ENCODE measurements at places on chromosomes 7 and 10.
A peak's percentile ranks its signal among the peaks of the same experiment; 100 is the strongest.

DNA sequence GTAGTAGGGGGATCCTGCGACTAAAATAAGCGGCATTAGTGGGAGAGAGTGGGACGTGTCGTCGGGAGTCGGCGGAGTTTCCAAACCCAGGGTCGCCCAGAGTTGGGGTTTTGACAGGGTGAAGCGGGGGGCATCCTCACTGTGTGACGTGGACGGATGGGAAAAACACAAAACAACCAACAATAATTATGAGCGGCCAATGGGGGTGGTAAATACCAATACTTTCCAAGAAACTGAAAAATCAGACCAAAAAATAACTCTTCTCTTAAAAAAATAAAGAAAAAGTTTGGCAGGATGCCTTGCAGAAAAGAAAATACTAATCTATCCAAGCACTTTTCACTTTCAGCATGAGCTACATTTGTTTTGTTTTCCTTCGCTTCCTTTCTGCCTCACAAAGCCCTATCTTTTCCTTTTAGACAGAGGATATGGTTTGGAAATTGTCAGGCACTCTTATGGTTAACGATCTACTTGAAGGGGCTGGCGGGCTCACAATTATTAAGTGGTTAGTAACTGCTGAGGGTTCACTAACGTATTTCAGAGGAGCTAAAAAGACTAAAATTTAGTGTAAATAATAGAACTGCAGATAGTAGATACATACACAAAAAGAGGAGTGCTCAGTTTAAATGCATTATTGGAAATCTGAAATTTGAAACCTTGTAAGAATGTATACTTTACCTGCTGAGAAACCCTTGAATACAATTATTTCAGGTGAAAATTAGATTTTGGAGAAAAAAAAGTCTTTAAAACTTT, 802 bp upstream of the CDK6 start:
- no peak for DNase-seq

GRCh38 chr10:110664483-110665420, 20.6 kb downstream of the RBM20 start:
- no peak for DNase-seq

DNA sequence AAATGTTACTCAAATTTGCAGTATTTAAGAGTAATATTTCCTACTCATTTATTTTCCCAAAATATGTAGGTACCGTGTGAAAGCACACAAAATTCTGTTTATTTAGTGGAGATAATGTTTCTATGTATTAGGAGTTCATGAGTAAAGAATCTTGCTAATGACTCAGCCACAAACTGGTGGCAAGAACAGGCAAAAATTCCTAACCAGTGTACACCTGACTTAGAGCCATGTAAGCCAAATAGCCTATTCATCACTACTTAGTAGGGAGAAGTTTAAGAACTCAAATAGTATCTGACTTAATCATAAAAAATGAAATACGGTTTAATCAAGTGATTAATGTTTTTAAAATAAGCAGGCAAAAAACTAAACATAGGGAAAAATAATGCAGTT, 169.0 kb downstream of the SRPK2 start:
- DNase-seq = no peak

DNA sequence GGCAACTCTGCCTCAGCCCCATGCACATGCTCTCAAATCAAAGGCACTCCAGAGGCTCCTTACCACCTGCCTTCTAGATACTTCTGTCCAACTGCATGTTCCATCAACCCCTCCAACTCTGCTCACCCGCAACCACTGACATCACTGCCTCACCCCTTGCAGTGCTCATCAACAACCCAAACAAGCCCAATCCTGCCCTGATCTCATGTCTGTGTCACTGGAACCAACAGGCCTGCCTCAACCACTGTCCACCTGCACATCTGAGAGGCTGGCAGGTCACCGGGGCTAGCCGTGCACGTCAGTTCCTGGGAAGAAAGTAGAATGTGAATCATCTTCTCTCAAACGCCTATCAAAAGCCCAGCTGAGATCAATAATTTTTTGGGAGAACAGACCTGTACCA, 33.3 kb downstream of the CTBP2 start:
- DNase-seq = no peak

GRCh38 chr7:128458956-128459355, 3.3 kb downstream of the HILPDA start:
- DNase-seq = peak; percentile 74

- no peak for DNase-seq
Measured at GRCh38 chr10:5105626-5106025, 11.4 kb downstream of the AKR1C3 start.

- no peak for DNase-seq
Measured at GRCh38 chr10:94631077-94631875, 52.3 kb upstream of the CYP2C18 start.

- no peak for DNase-seq
Measured at GRCh38 chr10:2202401-2202800, 465.1 kb upstream of the ADARB2 start.

DNA sequence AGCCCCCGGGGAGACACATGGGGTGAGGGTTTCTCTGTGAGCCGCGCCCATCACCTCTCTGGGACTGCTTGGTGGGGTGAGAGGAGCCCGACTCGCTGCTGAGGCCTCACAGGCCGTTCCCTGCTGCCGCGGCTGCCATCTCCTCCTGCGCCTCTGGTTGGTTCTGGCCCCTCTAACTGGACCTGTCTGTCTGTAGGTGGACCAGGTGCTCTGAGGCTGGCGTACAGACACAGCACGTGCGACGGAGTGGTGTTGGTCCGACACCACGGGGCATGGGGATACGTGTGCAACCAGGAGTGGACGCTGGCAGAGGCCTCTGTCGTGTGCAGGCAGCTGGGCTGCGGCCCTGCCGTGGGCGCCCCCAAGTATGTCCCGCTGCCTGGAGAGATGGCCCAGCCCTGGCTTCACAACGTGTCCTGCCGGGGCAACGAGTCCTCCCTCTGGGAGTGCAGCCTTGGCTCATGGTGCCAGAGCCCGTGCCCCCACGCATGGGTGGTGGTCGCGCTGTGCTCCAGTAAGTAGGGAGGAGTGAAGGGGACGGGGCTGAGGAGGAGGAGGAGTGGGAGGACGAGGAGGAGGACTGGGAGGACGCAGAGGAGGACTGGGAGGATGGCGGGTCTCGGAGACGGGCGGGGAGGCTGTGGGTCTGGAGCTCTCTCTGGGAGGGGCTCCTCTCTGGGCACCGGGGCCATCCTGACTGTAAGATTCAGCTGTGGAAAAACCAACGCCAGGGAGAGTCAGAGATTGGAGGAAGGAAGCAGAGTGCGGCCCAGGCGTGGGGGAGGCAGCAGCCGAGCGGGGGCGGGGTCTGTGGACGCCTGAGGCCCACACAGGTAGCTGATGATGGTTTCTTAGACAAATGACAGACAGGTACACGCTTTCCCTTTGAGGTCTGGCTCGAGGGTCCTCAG, 2.6 kb downstream of the SCART1 start:
- no peak for DNase-seq

- no peak for DNase-seq
Measured at GRCh38 chr7:36076074-36076473, 77.0 kb upstream of the EEPD1 start.

DNA sequence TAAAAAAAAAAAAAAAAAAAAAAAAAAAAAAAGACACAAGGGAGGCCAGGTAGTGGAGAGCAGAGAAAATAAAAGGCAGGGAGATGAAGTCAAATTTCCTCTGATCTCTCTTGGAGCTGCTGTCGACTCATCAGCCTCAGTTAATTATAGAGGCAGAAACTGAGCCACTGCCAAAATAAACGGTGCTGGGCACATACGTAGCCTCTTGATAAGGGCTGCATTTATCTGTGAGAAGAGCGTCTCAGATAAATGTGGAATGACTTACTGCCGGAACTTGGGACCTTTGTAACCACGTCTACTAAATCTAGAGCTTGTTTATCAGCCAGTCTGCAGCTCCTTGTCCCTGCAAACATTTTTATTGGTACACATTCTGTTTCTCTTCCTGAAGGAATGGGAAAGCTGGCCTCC, 162.3 kb downstream of the BAMBI start:
- DNase-seq = no peak

DNA sequence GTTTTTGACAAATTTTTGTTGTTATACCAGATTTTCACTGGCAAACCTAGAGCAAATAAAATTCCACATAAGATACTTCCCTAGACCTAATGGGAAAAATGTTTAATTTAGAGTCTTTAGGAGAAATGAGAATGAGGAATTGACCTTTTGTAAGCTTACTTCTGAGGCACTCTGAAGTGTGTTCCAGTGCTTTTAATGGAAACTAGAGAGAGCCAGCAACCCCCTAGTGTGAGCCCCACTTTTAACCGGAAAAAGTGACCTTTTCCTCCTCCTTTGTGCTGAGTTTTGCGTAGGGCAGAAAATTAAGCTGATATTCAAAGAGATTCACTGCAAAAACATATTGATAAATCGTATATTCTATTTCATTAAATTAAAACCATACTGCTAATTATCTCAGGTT, 5.2 kb downstream of the IKZF1 start:
- no peak for DNase-seq

GRCh38 chr10:100987685-100988049, 324 bp downstream of the TWNK start:
- no peak for DNase-seq

- DNase-seq = no peak
Measured at GRCh38 chr10:29784175-29784773, 149.5 kb upstream of the SVIL start.

GRCh38 chr7:120806669-120807068, 51.3 kb downstream of the TSPAN12 start:
- no peak for DNase-seq

DNA sequence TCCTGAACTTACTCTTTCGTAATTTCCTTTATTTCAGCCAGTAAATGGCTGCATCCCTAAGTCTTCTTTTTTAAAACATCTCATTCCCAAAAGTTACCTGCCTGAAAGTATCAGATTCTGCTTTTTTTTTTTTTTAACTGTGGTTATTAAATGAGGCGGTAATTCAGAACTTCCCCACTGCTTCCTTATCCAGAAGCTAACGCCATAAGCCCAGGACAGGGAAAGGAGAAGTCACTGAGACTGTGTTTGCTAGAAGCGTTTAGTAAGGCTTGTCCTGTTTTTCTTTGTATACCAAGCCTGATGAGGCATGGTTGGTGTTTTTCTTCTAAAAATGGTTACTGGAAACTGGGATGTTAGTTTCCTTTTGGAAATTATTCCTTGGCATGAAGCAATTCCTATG, 197.8 kb downstream of the CELF2 start:
- DNase-seq = no peak

GRCh38 chr7:148621563-148621962, 31.0 kb downstream of the C7orf33 start:
- no peak for DNase-seq

GRCh38 chr10:120541984-120542383, 85.0 kb downstream of the PLPP4 start:
- DNase-seq = no peak

GRCh38 chr10:69146759-69147158, 22.8 kb downstream of the VPS26A start:
- DNase-seq = no peak

DNA sequence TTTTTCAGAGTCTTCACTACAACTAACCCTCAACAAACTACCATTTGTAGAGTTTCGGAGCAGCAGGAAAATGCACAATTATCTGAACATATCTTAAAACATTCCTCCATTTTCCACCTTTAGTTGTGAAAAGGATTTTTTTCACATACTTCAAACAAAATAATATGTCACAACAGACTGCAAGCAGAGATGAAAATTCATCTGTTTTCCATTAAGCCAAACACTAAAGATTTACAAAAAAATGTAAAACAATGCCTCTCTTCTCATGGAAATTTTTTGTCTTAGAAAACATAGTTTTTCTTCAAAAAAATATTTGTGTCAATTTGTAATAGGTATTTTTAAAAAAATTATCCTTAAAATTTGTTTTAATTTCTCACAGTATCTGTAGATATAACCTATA, 98.9 kb downstream of the ARHGAP12 start:
- no peak for DNase-seq

DNA sequence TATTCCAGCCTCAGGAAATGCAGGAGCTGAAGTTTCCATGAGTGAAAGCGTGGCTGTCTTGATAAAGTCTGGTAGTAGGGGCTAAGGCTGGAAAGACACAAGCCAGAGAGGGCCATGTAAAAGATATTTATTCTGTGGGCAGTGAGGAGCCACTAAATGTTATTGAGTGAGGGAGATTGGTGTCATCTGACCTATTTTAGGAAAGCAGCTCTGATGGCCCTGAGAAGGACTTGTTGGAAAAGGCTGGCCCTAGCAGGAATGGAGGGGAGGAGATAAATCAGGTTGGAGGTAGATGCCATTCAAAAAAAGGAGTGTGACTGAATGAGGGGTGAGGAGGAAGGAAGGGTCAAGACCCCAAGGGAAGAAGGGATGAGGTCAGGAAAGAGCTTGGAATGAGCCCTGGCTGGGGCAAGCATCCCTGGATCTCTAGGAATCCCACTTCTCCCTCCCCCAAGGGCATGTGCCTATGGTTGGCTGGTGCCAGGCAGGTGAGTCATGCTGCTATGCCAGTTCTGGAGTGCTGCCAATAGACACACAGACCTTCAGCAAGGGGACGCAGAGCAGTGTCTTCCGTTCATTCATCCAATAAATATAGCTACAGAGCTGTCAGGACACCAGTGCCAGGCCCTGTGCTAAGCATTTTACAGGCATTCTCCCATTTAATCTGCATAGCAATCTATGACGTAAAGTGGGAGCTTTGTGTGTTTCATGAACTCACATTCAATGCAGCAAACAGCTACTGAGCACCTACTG, 2.0 kb downstream of the ANKRD2 start:
- DNase-seq = no peak

GRCh38 chr10:91677911-91678310, 45.0 kb upstream of the PPP1R3C start:
- no peak for DNase-seq

- DNase-seq = no peak
Measured at GRCh38 chr10:113386005-113386404, 166.8 kb upstream of the HABP2 start.

DNA sequence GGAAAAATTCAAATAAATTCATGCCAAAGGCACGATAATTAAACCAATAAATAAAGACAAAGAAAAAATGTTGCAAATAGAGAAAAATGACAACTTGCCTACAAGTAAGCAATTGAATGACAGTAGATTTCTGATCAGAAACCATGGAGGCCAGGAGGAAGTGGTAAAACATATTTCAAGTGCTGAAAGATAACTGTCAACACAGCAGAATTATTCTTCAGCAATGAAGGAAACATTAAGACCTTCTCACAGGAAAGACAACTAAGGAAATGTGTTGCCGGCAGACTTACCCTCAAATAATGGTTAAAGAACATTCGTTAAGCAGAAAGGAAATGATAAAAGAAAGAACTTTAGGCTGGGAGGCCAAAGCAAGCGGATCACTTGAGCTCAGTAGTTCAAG, 30.4 kb downstream of the RUNDC3B start:
- DNase-seq = no peak

GRCh38 chr7:149599636-149600206, 102.1 kb upstream of the ZNF746 start:
- DNase-seq = no peak

- DNase-seq = no peak
Measured at GRCh38 chr7:90933041-90933440, 331.2 kb upstream of the FZD1 start.

DNA sequence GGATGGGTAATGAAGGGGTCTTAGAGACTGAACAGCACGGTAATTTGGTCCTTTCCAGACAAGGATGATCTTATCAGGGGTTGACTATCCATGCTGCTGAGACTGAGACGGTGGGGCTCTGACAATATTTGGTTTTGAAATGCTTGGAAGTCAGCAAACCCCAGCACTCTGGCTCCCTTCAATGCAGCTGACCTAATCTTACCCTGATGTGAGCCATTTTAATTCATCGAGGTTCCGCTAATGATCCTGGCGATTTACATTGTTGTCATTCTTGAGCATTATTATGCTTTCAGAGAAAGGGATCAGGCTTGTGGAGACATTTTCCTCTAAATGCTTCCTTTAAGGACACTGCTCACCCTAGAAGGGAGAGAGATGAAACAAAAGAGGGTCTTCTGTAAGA, 114.6 kb upstream of the BMPER start:
- DNase-seq = no peak
